ENCODE measurements at places on chromosomes 1 and 21.

GRCh38 chr1:169584483-169585144, 1.7 kb downstream of the F5 start:
- no peak for DNase-seq

GRCh38 chr21:28636752-28637691, 355.7 kb downstream of the LTN1 start:
- DNase-seq: no peak

- no peak for DNase-seq
Measured at GRCh38 chr1:95207223-95207935, 26.6 kb upstream of the RWDD3 start.

DNA sequence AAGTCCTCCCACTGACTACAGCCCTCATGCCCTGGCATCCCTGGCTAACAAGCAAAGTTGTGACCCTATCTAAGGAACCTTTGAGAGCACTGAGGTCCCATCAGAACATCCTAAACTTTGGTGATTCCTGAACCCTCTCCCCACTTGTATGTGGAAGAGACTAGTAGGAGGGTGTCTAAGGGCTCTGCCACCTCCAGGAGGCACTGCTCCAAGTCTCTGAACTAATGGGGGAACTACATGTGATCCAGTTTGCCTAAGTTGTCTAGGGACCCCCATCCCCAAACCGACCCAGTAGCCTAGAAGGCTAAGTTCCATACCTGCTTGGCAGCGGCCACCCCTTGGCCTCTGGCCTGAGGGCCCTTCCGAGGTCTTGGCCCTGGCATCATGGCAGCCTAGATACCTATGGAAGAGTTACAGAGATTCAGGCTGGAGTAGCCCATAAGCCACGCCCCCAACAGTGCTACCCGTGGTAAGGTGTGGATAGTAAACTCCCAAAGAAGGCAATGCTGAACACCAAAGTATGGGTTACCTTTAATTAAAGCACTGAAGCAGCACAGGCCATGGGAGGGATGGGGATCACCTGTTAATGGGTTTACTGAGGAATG, 1.7 kb downstream of the CC2D1B start:
- no peak for DNase-seq

DNA sequence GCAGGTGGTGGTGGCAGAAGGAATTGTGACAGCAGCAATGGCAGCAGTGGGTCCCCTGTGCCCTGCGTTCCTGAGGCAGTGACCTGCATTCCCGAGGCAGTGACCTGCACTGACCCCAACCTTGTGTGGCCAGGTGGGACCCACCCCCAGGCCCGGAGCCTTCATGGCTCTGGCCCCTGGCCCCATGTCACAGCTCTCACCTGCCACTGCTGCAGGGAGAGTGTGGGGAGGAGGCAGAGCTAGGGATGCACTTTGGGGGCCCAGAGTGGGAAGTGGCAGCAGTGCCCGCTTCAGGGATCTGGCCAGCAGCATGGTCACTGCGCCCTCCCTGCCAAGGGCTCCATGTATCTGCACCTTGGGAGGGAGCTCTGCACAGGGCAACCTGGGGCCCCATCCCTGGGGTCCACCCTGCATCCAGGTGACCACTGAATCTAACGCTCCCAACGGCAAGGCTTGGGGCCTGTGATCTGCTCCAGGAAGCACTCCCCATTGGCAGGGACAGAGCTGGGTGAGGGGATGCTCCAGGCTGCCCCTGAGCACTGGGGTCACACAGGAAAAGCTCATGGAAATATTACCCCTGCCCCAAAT, 618.6 kb downstream of the RWDD3 start:
- no peak for DNase-seq

- no peak for DNase-seq
Measured at GRCh38 chr1:65068202-65069010, 79.6 kb upstream of the AK4 start.

DNA sequence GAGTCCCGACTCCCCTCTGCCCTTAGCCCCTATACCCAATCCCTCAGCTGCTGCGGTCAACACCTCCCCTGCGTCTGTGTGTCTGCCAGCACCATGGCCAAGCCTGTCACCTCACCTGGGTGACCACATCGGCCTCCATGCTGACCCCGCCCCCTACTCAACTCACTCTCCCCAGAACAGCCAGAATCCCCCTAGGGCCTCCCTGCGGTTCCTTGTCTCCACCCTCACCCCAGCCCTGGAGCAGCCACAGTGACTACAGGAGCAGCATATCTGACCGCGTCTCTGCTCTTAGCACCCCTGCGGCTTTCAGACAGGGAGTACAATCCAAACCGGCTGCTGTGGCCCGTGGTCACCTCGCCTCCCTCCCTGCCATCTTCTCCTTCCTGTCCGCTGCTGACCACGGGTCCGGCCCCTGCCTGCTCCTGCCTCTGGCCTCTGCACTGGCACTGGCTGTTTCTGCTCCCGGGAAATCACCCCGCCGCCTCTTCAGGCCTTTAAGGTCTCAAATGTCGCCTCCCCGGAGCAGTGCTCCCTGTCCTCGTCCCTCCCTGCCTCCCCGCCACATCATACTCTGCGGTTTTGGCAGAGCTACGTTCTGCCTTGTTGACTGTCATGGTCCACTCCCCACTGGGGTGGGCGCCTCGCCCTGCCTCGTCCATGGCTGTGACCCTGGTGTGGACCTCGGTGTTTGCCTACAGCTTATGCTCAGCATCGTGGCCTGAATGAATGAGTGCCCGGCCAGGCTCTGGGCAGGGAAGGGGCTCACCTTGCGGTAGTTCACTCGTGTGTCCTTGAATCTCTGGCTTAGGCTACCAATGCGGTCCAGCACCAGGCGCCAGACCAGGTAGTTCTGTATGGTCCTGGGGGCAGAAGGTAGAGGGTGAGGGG, 11.1 kb downstream of the PRXL2B start:
- no peak for DNase-seq

DNA sequence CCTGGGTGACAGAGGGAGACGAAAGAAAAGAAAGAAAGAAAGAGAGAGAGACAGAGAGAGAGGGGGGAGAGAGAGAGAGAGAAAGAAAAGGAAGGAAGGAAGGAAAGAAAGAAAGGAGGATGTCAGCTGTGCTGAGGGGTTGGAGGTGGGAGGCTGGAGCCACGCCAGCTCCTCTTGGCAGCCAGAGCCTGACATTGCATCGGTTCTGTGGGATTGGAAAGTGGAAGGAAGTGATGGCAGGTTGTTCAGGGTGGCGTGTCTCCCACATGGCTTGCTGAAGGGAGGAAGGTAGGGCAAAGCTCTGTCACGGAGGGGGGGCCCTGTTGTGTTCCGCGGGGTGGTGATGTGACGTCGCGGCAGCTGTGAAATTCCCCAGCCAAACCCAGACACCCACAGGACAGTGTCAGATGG, 30.7 kb downstream of the EIF2D start:
- no peak for DNase-seq

GRCh38 chr1:53552981-53553733, 94.0 kb downstream of the DMRTB1 start:
- DNase-seq: no peak

GRCh38 chr1:31881688-31882000, 56.5 kb downstream of the PTP4A2 start:
- no peak for DNase-seq

DNA sequence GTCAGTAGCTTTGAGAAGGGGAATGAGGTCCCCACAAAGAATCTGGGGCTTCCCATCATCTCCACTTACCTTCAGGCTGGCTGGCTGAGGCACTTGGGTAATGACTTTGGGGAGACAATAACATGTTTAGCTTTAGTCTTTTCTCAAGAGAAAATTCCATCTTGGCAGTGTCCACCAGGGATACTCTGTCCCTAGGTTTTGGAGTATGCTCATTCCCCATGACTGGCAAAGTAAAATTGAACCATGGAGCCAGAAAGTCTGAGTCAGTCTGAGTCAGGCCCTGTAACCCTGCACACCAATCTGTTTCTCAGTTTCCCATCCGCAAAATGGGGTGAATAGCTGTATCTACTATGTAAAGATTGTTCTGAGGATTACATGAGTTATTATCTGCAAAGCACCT, 28.2 kb downstream of the RUNX1 start:
- DNase-seq: no peak

DNA sequence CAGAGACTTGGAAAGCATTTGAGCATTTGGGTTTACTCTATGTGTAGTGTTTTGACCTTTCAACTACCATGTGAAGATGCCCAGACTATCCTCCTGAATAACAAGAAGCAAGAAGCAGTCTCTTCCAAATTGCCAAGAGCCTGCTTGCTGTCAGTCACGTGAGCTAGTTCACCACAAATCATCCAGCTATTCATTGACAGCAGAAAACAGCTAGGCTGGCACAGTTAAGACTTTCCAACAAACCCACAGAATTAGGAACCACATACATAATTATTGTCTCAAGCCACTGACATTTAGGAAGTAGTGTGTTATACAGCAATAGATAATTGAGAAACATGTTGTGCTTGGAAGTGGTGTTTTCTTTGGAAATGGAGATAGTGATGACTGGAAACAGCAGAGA, 1652.0 kb downstream of the NCAM2 start:
- no peak for DNase-seq

DNA sequence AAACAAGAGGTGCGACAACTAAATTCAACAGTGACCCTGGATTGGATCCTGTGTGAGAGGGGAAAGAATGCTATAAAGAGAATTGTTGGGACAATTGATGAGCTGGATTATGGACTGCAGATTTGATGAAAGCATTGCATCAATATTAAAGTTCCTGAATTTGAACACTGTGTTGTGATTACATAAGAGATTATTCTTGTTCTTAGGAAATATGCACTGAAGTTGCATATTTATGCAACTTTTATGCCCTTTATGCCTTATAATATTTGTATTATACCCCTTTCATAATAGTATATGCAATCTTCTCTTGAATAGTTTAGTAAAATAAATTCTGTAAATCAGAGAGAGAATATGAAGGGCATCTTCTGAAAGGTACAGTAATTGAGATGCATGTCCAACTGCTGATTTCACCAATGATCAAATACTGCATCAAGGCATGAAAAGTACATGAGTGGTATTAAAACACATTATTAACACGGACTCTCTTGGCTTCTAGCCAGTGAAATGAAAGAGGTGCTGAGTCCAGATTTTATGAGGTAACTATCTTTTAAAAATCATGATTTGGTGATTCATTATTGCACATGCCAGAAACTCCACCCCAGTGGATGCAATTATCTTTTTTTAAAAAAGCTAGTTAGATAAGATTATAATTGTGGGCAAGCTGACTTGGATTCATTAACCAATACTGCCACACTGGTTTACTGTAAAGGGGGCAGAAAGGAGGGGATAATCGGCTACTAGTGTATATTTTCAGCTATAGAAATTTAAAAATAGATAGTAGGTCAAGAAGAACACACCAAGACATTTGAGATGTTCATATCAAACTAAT, 19.9 kb upstream of the LPAR3 start:
- DNase-seq: no peak

GRCh38 chr1:219810451-219810850, 117.9 kb downstream of the SLC30A10 start:
- DNase-seq: no peak

- DNase-seq: no peak
Measured at GRCh38 chr1:43455213-43455889, 1.6 kb upstream of the HYI start.

GRCh38 chr1:236176337-236177336, 34.3 kb downstream of the GPR137B start:
- no peak for DNase-seq

- no peak for DNase-seq
Measured at GRCh38 chr1:99634971-99635624, 10.8 kb upstream of the PALMD start.

DNA sequence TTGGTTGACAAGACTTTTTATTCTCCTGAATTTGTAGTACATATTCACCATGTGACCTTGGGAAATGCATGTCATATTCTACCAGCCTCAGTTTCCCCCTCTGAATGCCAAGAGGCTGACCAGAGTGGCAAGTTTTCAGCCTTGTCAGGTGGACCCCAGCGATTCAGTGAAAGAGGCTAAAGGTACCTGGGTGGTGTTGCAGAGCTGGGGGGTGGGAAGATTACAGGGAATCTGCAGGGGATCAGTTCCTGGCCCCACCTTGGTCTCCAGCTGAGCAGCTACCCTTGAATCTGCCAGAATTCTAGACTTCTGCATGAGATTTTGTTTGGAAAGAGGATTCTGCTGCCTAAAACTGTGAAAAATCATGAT, 27.9 kb upstream of the KCNA2 start:
- no peak for DNase-seq

GRCh38 chr1:59730759-59731478, 83.8 kb upstream of the HOOK1 start:
- no peak for DNase-seq

DNA sequence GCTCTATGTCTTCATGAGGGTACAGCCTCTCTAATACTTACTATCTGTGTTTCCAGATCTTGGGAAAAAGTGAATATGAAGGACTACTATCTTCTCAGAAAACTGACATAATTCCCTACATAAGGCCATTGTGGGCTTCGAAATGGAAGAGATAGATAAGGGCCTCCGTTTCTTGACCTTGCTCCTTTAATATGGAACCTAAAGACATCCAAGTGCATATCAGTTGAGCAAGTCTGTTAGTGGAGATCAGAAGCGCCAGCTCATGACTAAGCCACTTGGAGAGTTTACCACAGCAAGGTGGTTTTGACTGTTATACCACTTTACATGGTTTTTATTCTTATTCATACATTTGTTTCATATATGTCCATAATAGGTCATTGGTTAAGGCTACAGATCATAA, 35.3 kb upstream of the FCER1A start:
- DNase-seq: no peak

DNA sequence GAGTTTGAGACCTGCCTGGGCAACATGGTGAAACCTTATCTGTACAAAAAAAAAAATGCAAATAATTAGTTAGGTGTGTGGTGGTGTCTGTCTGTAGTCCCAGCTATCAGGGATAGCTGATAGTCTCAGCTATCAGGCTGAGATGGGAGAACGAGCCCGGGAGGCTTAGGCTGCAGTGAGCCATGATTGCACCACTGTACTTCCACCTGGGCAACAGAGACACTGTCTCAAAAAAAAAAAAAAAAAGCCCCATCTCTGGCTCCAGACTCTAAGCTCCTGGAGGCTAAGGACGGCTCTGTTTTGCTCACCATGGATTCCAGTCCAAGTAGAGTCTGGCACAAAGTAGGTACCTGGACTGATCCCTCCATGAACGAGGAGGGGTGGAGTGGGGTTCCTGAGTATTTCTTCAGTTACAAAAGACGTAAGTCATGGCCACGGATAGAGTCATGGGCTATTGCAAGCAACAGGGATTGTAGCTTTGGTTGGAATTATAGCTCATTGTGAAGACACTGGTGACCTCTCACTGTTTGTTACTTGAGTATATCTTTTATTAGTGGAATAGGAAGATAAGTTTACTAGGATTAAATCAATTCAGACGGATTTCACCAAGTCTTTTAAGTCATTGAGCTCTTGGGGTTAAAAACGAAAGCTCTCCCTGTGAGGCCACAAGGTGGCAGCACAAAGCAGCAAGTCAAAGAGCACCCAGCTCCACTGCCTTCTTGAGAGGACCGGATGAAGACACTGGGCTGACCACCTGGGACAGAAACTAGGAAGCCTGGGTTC, 35.6 kb upstream of the TMEM61 start:
- no peak for DNase-seq

GRCh38 chr1:232550007-232550406, 79.9 kb downstream of the SIPA1L2 start:
- DNase-seq: no peak
